Sigmoid colon (tissue), 7 donors: ENCODE measurements at places on chromosomes 2 and 18. TPM values are rescaled to one million over a fixed set of nuclear protein-coding genes. Genes with fewer than 3 reads are reported as not detected.

The POU3F3 gene
- polyA plus RNA-seq, result not detected

The SPDYA gene
- polyA plus RNA-seq, result 0.13 TPM

The TGFA gene
- 3.0 TPM for polyA plus RNA-seq

The CDKL4 gene
- polyA plus RNA-seq, result not detected

The PIAS2 gene
- polyA plus RNA-seq, result 5.5 TPM

The TEX44 gene
- not detected for polyA plus RNA-seq

The GCG gene
- polyA plus RNA-seq, result 9.0 TPM

The KCTD1 gene
- 3.4 TPM for polyA plus RNA-seq

The GAL3ST2 gene
- polyA plus RNA-seq, result 4.2 TPM

The PPP1R1C gene
- polyA plus RNA-seq, result 0.83 TPM

The EPAS1 gene
- 64.3 TPM for polyA plus RNA-seq

The FSIP2 gene
- polyA plus RNA-seq, result 4.9 TPM
